ENCODE measurements at places on chromosomes 3 and 15. TPM values are rescaled to one million over a fixed set of nuclear protein-coding genes. Genes with fewer than 3 reads are reported as not detected.

GRCh38 chr3:186368176-186368575, 6.1 kb upstream of the DGKG start:
- DNase-seq = no peak

GYG1 gene
- 37.5 TPM for total RNA-seq

IGSF11 gene
- not detected for total RNA-seq

C3orf85 gene
- not detected for total RNA-seq

GRCh38 chr3:129565902-129566301, 22.9 kb downstream of the H1-8 start:
- DNase-seq = no peak

C3orf70 gene
- total RNA-seq = under 0.01 TPM

NEK10 gene
- 15.5 TPM for total RNA-seq

DNA sequence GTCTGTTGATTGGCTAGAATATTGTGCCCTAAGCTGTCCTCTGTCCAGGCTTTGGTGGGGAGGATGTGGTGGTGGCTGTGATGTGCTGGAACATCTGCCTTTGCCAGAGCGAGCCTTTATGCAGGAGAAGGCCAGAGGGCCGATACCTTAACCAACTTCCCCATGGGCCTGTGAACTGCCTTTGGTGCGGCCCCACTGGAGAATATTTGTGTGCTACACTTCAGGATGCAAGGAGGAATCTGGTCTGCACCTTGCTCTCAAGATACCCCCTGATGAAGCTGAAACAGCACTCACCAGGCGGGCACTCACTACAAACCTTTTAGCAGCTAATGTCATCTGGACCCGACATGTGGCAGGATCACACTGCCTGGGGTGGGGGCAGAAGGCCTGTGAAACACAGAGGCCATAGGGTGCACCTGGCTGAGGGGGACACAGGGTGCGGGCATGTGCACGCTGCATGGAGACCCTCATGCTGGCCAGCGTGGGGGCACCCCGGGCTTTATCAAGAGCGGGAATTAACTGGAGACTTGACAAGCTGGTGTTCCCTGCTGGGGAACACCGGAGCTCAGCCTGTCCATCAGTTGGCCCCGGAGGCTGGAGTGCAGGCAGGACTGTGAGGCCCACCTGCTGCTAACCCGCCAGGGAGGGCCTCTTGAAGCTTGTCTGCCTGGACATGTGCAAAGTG, 16.4 kb downstream of the PRR23E start:
- no peak for DNase-seq

GRCh38 chr3:57446318-57446841, 97.8 kb downstream of the DNAH12 start:
- no peak for DNase-seq

Measured in renal cortical epithelial cell (primary cell).